Esophagus squamous epithelium (tissue), 5 donors: ENCODE measurements at places on chromosomes 7 and 10.

- no peak overlapping the region for H3K4me3 ChIP-seq
- no peaks in the 10 kb centered on the region for H3K4me1 ChIP-seq
- H3K36me3 ChIP-seq: no peaks in the 10 kb centered on the region
- H3K27ac ChIP-seq: no peak overlapping the region
- no peaks in the 10 kb centered on the region for H3K27me3 ChIP-seq
Observed at GRCh38 chr7:69335331-69335730, 262.9 kb upstream of the AUTS2 start.

GRCh38 chr10:114538181-114538906 lies 119.7 kb downstream of the ABLIM1 start:
- DNase-seq: no peak
- H3K4me1 ChIP-seq: peaks cover 33% of the 10 kb centered on the region
- H3K4me3 ChIP-seq: no peak overlapping the region
- no peaks in the 10 kb centered on the region for H3K36me3 ChIP-seq
- no peaks in the 10 kb centered on the region for H3K27me3 ChIP-seq
- peak overlapping the region; percentile 56 for H3K27ac ChIP-seq

DNA sequence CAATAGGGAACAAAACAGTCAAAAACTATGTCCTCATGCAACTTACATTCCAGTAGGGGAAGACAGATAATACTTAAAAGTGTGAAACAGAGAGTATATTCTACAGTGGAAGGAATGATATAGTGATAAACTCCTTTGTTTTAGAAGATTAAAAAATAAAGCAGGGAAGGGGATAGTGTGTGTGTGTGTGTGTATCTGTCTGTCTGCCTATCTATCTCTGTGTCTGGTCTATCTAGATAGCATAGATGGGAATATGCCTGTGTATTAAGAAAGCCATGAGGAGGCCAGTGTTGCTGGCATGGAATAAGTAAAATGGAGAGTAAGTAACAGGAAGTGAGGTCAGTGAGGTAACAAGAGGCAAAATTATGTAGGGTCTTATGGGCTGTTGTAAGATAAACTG lies 42.2 kb downstream of the EXOC6 start:
- H3K36me3 ChIP-seq: no peaks in the 10 kb centered on the region
- H3K4me3 ChIP-seq: no peak overlapping the region
- DNase-seq: no peak
- no peak overlapping the region for H3K27ac ChIP-seq

GRCh38 chr7:85055906-85056305 lies 130.9 kb downstream of the SEMA3D start:
- no peak overlapping the region for H3K27ac ChIP-seq
- DNase-seq: no peak
- H3K4me3 ChIP-seq: no peak overlapping the region
- no peaks in the 10 kb centered on the region for H3K27me3 ChIP-seq
- no peaks in the 10 kb centered on the region for H3K36me3 ChIP-seq
